H54 (cell line): ENCODE measurements at places on chromosomes 2 and 18.

GRCh38 chr2:31071741-31072140 is 66.5 kb downstream of the GALNT14 start:
- no peak for DNase-seq

DNA sequence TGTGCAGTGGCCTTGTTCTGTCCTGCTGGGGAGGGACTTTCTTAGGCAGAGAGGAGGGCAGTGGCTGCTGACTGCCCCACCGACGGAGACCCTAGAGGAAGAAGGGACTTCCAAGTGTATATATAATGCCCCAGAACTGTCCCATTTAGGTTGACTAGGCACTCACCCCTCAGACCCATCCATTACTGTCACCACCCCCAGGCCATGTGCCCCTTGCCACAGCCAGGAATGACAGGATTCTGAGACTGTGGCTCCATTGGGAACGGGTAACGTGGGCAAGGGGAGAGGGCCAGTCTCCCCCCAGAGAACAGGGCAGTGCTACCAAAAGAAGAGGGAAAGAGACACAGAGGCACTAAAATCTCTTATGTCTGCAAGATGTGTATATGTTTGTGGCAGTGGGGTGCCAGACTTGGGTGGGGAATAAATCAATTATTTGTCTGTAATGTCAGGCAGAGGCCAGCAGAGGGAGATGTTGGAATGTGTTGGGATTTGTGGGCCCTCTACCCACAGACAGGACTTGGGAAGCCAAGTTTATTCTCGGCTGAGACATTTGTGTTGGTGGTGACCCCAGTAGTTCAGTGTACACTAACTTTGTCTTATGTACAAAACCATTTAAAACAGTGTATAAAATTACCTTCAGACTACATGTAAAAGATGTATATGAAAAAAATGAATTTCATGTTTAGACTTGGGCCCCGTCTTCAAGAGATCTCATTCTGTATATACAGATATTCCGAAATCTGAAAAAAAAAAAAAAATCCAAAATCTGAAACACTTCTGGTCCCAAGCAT is 24.0 kb upstream of the TMEM37 start:
- peak; percentile 42 for DNase-seq

DNA sequence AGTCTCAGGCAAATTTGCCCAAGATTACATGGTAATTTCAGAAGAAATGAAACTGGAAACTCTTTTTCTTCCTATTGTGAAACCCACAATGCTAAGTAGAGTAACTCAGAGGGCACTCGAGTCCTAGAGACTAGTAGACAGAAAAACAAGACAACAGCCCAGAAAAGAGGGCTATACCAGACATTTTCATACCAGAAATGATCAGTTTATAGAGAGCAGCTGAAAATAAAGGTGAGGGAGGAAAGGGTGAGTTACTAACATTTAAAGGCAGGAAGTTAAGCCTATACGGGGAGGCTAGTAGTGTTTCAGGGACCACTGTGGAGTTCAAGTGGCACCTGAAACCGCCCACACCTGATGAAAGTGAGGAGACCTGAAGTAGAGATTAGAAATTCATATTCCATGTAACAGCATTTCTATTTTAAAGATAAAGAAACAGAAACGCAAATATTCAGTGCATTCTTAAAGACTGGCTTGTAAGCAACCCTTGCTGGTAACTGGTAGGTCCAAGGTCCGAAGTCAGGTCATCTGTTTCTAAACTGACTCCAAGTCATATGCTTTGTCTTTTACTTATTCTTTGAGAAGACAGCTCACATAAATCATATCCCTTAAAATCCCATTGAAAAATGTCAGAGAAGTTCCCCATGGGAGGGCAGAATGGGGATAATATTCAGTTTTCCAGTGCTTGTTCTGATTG is 145.1 kb upstream of the ITGB6 start:
- DNase-seq: no peak

DNA sequence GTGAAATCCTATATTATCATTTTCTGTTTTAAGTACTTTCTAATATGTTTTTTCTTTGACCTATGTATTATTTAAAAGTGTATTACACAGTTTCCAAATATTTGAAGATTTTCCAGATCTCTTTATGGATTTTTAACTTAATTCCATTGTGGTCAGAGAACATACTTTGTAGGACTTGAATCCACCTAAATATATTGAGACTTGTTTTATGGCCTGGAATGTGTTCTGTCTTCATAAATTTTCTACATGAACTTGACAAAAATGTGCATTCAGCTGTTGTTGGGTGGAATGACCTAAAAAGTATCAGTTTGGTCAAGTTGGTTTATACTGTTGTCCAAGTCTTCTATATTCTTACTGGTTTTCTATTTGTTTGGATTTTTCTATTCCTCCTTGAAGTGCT is 33.8 kb upstream of the TMEM247 start:
- DNase-seq: no peak
